Activated CD8-positive, alpha-beta memory T cell treated with anti-CD3 and anti-CD28 coated beads for 1 hour (primary cell): ENCODE measurements at places on chromosomes 7 and 10.

DNA sequence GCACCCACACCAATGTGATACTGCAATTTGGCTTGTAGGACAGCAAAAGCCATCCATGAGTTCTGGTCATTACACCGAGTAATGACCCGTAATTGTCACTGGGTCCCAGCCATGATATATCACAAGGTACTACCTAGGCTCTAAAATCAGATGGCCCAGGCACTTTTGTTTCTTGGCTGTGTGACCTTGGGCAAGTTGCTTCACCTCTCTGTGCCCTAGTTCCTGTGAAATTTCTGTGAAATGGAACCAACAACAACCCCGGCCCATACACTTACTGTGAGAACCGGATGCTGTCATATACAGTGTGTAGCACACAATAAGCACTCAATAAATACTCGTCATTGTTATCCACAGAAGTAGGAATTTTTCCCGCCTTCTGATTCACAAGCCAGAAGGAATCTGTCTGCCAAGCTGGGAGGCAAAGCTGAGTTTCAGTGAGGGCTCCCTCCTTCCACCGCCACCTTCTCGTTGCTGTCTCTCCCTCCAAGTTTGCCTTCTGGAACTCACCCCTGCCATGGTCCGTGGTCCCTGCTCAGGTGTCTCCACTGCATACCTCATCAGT is 6.4 kb upstream of the CYTH3 start:
- no peak for DNase-seq

DNA sequence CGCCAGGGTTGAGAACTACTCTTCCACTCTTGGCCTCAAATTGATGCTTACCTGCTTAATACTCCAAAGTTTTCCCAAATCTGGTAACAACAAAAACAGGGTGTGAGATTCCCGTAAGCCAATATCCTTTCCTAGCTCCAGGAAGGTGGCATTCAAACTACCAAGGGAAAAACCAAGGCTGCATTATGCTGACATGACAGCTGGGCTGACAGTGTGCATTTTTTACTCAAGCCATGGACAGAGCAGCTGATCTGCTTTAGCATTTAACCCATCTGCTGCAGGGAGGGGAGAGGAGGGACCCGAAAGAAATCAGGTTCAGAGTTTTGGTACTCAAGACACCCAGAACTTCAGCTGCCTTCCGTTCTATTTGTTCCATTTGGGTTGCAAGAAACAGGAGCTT is 49.8 kb upstream of the RAPGEF5 start:
- DNase-seq, result no peak

DNA sequence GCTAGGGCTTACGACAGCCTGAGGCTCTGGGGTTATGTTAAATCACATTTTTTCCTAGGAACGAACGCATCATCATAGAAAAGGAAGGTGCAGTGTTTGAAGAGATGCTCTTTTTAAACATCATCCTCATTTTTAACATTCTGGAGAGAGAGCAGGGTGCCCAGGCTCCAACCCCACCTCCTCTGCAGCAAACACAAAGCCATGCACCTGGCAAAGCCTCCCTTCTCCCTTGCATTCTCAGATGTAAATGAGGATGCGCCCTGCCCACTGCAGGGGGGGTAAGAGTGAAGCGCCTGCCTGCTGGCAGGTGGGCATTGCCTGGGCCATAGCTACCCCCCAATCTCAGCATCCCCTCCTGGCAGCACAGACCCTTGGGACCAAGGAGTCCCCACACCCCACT is 92.4 kb downstream of the PTPRN2 start:
- no peak for DNase-seq

DNA sequence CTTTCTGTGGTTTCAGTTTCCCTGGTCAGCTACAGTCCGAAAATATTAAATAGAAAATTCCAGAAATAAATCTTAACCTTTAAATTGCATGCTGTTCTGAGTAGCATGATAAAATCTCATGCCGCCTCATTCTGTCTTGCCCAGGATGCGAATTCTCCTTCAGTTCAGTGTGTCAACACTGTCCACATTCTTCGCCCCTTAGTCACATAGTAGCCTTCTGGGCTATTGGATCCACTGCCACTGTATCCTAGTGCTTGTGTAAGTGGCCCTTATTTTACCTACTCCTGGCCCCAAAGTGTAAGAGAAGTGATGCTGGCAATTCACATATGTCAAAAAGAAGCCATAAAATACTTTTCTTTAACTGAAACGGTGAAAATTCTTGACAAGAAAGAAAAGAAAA is 129.6 kb downstream of the ZWINT start:
- no peak for DNase-seq
